Renal cortex interstitium (tissue), 15 donors: ENCODE measurements at places on chromosomes 13 and 19. TPM values are rescaled to one million over a fixed set of nuclear protein-coding genes. Genes with fewer than 3 reads are reported as not detected.

GRCh38 chr13:68261105-68261504 is 1031.0 kb upstream of the PCDH9 start:
- DNase-seq, result no peak

DNA sequence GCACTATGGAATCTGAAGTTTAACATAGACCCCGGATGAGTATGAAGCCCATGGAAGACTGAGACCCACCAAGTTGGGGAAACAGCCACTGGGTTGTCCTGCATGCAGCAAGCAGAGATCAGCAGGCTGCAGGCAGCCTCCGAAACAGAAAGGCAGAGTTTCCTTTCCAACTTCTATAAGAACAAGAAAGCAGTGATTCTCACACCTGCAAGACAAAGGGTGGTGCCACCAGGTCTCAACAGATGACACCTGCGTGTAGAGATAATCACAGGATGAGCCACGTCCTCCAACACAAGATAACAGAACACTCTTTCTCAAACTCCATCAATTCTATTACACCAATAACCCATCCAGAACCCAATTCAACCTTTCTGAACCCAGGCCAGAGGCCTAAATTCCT is 457.9 kb downstream of the FOXO1 start:
- DNase-seq, result no peak

DNA sequence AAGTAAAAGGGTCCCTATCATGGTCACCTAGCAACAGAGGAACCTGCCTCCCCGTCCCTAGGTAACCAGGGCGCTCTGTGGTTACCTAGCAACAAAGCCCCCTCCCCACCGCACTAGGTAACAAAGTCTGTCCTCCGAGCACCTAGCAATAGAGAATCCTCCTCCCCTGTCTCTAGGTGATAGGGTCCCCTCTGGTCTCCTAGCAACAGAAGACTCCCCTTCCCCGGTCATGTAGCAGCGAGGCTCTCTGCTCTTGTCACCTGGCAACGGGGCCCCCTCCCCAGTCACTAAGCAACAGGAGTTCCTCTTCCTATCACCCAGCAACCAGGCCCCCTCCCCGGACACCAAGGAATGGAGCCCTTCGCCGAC is 307 bp downstream of the JOSD2 start:
- peak; percentile 80 for DNase-seq

- DNase-seq, result no peak
These were observed 7.0 kb downstream of the CRB3 start for GRCh38 chr19:6471076-6471475.

DNA sequence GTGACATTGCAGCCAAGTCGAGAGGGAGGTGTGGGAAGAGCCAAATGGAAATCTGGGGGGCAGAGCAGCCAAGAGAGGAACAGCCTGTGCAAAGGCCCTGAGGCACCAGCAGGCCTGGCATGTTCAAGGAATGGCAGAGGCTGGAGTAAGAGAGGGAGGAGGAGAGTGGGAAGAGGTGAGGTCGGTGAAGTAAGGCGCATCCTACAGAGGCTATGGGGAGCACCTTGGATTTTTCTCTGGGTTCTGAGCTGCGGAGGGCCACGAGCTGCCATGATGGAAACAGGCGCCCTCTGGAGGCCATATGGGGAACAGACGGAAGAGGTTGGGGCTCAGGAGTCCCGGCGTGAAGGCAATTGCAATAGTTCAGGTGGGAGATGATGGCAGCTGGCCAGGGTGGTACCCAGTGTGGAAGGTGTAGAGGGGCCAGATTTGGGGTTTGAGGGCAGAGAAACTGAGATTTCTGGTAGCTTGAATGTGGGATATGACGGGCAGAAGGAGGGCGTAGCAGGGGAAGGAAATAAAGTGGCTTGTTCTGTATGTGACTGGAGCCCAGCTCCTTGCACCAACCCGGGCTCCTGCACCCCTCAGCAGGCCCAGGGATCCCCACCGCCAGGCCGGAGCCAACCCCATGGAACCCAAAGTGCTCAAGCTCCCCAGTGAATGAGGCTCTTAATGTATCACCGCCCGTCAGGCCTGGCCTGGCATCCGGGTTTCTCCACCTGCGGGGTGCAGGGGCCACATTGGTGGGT is 20.5 kb upstream of the STRN4 start:
- DNase-seq, result no peak

- no peak for DNase-seq
These were observed 20.7 kb downstream of the COL4A1 start for GRCh38 chr13:110285991-110286832.

DNA sequence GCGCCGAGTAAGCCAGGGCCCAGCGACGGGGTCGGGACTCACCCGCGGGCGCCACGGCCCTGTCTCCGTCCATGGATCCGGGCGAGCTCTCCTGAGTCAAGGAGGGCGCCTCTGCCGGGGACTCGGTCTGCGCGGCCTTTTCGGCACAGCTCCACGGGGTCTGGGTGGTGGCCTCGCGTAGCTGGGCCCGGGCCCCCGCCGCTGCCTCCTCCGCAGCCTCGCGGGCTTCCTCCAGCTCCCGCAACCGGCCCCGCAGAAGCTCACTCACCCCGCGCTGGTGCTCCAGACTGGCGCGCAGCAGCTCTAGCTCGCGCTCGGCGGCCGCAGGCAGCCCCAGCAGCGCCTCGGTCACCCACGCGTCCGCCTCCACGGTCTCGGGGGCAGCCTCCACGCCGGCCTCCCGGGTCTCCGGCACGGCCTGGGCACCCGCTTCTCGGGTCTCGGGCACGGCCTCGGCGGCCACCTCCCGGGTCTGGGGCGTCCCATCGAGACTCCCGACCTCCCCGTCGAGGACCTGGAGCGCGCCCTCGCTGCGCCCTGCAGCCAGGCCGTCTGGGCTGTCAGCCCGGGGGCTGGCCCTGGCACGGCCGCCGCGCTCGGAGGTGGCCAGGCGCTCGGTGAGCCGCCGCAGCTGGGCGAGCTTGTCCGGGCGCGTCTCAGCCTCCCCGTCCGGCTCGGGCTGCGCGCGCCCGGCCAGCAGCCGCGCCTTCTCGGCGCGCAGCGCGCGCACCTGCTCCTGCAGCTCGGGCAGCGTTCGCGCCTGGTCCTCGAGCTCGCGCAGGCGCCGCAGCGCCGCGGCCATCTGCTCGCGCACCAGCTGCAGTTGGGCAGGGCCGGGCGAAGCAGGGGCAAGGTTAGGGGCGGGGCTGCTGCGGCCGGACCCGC is 8.4 kb downstream of the KANK3 start:
- peak; percentile 63 for DNase-seq

DNA sequence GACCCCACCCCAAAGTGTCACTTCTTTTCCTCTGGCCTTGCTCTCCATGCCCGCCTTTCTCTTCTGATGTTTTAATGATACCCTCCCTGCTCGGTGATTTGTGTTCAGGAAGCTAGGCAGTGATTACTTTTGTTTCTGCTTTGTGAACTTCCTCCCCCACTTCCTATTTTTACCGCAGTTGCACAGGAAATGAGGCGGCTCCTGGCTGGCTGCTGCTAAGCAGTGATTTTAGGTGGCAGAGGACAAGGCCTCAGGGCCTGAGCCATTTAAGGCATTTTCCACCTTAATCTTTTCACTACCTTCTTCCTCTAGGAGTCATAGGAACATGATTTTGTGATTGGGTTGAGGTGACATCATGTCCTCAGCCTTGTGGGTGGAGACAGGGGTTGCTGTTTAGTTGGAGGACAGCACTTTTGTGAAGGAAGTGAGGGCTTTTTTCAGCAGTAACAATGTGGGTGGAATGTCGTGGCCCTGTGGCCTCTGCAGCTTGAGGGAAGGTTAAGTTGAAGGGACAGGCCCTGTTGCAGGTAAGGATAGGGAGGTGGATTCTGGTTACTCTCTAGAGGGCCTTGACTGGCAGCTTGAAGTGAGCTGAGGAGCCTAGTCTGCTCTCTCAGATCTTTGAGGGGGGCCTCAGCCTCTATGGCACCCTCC is 15.7 kb downstream of the GARRE1 start:
- DNase-seq, result peak; percentile 67

DNA sequence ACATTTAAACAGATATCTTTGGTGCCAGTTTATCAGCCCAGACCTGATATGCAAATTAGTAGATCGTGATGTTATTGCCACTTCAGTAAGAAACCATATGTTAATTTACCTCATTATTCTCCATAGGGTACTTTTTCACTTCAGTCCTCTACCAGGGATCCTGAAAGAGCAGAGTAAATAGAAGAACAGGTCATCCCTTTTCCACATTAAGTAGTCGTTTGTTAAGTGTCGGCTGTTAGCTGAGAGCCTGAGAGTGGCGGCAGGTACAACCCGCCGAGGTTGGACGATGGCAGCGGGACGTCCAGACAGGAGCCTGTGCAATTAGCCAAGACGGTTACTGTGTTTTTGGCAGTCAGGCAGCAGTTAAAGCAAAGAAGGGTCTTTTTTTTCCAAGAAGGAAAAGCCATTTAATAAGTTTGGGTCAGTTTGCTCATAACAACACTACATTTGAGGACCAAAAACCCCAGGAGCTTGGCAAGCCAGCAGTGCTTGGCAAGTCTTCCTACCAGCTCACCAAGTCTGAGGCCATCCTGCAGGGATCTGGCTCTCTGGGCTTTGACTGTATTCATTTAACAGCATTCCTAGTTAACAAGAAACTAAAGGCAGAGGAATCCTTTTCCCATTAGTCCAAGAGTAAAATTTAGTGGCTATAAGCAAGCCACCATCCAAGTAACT is 231.8 kb downstream of the SHISA2 start:
- no peak for DNase-seq

DNA sequence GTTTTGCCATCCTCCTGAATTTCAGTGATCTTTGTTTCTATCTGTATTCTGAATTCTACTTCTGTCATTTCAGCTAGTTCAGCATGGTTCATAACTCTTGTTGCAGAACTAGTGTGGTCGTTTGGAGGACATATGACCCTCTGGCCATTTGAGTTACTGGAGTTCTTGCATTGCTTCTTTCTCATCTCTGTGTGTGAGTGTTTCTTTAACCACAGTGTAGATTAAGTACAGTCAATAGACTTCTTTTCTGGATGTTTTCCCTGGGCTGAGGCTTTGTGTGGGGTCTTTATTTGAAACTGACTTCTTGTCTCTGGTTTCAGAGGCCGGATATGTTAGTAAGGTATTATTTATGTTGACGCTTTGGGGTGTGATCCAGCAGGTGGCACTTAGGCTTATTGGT is 14.7 kb downstream of the IGFL2 start:
- DNase-seq, result no peak

DNA sequence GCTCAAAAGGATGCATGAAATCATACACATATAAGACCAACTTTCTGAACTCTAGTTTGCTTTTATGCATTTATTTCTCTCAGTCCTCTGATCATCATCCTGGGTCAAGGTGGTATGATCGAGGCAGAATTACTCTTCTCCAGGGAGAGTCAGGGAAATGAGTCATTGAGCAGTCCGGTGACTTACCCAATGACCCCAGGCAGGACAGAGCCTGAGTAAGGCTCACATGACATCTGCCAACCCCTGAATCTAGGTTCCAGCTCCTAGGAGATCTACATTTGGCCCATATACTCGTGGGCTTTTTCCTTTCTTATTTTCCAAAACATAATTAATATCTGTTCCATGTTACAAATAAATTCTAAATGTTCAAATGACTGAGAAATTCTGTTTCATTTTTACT is 502.3 kb downstream of the FOXO1 start:
- no peak for DNase-seq

GRCh38 chr13:107138486-107138885 is 570.5 kb upstream of the ARGLU1 start:
- no peak for DNase-seq

GRCh38 chr13:100129605-100130004 is 40.7 kb downstream of the PCCA start:
- DNase-seq, result no peak

DNA sequence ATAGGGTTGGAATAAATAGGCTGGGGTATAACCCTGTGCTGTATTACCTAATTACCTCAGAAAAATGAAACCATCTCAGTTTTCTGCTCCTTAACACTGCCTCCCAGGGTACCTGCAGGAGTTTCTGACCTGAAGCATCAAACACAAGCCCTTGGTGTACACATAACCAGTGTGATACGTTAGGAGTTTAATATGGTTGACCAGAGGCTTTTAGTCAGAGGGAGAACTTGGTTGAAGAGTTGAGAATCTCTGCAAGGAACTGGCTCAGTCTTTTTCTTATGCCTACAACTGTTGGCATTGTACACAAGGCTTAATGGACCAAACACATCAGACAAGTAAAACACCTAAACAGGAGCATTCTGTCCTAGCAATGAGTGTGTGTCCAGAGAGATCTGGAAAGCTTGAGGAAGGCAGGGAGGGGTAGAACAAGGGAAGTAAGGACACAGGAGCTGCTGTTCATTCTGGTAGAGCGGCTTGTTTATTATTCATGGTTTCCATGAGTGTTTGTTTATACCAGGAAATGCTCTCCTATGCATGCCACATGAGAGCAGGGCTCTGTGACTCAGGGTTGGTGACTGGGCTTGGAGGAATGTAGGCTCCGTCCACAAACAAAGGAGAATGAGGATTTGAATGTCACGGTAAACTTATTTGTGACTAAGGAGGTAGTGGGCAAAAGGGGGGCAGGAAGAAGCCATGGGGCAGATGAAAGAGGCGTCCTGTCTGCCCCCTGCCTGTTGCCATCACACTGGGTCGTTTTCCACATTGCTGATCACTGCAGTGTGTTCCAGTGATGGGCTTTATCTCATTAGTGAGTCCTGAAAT is 11.9 kb upstream of the SPATA13 start:
- DNase-seq, result peak; percentile 45

- DNase-seq, result peak; percentile 66
These were observed 872 bp downstream of the HOMER3 start for GRCh38 chr19:18939922-18940768.

DNA sequence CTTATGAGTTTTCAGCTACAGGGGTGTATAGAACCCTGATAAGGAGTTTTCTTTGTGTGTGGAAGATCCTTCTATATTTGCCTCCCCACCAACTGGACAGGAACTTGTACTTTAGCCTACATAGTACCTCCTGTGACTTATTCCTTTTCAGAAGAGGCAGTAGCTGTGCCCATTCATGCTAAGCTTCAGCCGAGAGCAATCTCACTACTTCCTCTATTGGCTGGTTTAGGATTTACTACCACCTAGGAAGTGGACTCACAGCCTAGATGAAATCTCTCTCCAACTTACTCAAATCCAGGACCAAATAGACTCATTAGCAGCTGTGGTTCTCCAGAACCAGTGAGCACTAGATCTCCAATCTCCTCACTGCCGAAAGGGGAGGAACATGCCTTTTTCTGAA is 2.3 kb upstream of the REX1BD start:
- DNase-seq, result no peak

The ZNF17 gene
- polyA plus RNA-seq, result 12.6 TPM

The OXGR1 gene
- polyA plus RNA-seq, result 4.5 TPM

The SYCN gene
- not detected for polyA plus RNA-seq

The IRGC gene
- not detected for polyA plus RNA-seq

The TMEM238 gene
- polyA plus RNA-seq, result 0.78 TPM

The MAN2B1 gene
- 28.6 TPM for polyA plus RNA-seq

The MTUS2 gene
- 0.99 TPM for polyA plus RNA-seq

The KLK12 gene
- not detected for polyA plus RNA-seq
